ENCODE measurements at places on chromosomes 11 and 22.

DNA sequence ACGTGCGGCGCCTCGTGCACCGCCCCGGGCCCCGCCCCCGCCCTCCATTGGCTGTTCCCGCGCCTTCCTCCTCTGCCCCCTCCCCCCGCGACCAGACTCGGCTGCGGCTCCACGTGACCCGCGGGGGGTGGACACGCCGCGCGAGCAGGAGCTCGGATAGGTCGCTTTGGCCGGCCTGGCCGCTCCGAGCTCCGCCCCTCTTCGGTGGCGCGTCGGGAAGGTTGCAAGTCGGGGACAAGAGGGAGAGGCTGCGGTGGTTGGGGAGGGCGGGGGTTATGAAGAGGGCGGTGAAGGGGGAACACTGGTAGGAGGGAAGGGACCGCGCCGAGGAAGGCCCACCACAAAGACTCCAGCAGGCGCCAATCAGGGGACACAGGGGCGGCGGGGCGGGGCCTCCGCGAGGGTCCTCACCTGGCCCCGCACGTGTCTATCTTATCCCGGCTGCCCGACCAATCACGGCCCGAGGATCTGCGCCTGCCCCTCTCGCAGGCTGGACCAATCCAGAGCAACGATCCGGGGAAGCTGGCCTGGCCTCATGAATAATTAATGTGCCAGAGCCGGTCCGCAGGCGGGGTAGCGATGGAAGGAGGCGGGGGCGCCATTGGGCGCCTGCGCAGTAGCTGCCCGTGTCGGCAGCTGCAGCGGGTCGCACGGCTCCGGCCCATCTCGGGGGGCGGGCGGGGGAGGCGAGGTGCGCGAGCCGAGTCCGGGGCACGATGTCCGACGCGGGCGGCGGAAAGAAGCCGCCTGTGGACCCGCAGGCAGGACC lies at the start of gene TEF:
TEF (plus strand) TSS at position 614 of the 769 bp plus-strand sequence; CDS start at position 717, 103 bp downstream.
- peak; percentile 99 for DNase-seq

GRCh38 chr11:81080476-81080875 lies 1639.6 kb upstream of the TENM4 start:
- DNase-seq, result peak; percentile 58

GRCh38 chr11:12102588-12103410 lies 7.6 kb upstream of the MICAL2 start:
- DNase-seq, result peak; percentile 65

DNA sequence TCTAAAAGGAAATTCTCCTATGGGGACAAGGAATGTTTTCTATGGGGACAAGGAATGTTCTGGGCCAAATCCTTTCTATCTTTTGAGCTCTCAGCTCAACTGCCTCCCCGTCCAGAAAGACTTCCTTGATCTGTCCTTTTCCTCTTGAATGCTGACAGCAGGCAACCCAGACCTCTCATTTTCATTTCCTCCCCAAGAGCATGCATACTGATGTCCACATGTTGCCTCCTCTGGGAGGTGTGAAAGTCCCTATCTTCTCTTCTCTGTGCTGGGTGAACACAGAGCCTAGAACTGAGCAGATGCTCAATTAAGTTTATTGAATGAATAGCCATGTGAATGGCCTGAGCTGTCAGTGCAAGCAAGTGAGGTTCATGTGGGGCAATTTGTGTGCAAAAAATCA lies 331.9 kb upstream of the NARS2 start:
- no peak for DNase-seq

GRCh38 chr22:33361581-33361980 lies 303.4 kb upstream of the SYN3 start:
- DNase-seq, result peak; percentile 48

GRCh38 chr11:37040921-37041320 lies 442.9 kb upstream of the RAG2 start:
- DNase-seq, result no peak

DNA sequence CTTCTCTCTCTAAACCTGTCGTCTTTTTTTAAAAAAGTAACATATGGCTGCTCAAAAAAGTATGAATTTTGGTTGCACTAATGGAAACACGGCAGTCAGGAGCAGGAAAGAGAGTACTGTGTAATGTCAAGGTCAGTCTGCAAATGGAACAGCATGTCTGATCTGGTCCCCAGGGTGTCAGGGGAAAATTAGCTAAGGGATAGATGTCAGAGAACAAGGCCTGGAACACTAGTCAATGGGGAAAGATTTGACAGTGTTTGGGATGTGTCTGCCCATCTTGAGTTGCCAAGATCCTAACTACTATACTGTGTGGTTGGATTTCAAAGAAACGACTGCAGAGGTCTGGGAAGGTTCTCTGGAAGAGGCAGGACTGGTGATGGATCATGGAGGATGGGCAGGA lies 65.7 kb upstream of the PHOX2A start:
- no peak for DNase-seq
